ENCODE measurements at places on chromosomes 2 and 18.

DNA sequence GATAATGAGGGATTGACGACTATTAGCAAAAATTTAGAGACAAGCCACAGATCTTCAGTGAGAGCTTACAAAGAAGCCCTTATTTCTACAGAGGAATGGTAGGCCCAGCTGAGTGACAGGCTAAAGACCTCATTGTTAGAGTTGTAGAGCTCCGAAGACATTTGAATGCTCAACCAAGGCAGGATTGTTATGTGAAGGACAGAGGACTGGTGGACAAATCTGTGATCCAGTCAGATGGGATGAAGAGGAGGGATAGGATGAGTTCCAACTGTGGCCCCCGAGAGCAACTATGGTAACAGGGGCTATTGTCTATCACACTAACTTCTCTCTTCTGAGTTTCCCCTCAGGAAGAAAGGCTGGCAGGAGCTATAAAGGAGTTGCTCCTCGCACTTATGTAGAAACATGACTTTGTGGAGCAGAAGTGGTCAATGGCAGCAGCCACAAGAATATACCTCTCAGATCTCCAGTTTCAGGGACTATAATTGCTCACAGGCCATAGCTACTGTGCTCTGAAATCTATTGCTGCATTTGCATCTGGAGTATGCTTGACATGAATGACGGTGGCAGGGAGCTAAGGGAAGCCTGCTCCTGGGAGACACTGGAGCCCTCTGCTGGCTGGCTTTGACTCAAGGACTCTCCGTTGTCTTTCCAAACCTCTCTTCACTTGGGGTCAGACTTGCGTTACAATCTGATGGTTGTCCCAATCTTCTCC, 50.3 kb upstream of the GREB1L start:
- DNase-seq = no peak

DNA sequence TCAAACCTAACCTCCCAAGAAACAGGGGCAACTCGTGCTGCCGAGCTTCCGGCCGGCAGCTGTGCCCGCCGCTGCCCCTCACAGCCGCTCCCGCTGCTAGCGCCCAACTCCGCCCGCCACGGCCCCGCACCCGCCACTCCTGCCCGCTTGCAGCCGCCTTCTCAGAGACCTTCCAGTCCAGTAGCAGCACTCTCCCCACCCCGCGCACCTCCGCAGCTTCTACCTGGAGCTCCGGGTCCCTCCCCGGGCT, 722 bp upstream of the C2orf15 start:
- DNase-seq = no peak

- DNase-seq = no peak
These were observed 259.3 kb upstream of the SP5 start for GRCh38 chr2:170455617-170456426.

DNA sequence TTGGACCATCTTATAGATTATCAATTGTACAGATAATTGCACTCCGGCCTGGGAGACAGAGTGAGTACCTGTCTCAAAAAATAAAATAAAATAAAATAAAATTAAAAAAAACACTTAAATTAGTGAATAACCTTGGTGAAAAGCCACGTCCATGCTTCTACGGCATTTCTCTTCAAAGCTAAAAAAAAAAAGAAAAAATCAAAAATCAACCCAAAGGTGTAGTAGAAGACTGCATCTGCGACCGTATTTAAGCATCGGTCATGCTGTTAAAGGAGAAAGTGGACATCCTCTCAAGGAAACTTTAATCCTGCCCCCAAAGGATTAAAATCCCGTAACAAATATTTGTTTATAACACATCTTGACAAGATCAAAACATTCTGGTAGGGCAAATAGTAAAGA, 350 bp upstream of the RNF138 start:
- no peak for DNase-seq

DNA sequence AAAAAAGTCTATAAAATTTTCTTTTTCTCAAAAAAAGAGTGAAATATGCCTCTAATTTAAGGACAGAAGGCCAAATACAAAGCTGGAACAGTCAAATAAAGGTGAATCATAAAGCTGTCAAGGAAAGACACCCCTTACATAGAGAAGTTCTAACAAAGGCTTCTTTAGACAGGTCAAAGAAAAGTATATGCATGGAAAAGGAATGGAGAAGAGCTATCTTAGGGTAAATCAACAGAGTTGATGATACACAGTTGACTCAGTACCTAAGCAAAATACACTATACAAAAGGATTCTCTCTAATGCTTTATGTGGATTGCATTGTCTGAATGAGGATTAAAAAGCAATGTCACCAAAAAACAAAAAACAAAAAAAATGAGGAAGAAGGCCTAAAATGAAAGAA, 214.8 kb downstream of the TXNL1 start:
- DNase-seq = no peak

- no peak for DNase-seq
These were observed 37.1 kb downstream of the SULT1C2 start for GRCh38 chr2:108325756-108326155.

DNA sequence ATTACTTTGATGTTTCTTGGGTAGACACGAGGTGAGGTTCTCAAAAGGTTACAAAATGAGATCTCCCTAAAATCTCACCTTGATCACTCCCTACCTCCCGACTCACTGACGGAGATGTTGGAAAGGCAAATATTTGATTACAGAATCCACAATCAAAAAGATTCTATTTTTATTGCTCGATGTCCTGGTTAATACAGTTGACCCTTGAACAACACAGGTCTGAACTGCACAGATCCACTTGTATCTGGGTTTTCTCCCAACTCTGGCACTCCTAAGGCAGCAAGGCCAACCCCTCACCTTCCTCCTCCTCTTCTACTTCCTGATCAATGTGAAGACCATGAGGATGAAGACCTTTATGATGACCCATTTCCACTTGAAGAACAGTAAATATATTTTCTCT, 125.3 kb downstream of the C2orf74 start:
- DNase-seq = no peak

DNA sequence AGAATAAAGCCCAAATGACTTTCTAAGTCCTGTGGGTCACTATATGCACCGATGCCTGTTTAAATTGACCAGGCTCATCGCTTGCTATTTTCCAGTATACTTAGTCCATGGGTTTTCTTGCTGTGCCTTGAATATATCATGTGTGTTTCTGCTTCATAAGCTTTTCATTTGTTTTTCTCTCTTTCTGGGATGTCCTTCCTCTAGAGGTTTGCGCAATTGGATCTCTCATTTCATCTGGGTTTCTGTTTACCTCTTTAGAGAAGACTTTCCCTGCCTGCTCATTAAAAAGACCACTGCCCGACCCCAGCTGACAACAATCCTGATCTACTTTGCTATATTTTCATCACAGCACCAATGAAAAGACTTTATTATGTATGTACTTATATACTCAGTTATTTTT, 150.9 kb upstream of the CYRIA start:
- DNase-seq = no peak

- DNase-seq = no peak
These were observed 79.1 kb upstream of the EPB41L3 start for GRCh38 chr18:5622905-5623304.

DNA sequence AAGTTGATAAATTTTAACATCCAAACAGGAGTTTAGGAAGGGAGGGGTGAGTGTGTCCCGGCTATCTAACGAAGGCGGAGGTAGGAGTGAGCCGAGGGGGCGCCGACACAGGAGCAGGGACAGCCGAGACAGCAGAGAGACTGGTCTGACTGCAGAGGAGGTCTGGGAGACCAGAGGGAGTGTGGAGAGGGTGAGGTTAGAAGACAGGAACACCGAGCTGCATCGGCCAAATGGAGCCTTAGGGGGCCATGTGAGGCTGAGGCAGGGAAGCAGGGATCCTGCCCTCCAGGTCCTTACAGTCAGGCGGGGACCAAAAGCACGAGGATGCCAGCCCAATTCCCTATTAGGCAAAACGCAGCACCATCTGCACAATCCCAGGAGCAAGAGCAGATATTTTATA, 67.0 kb downstream of the SFXN5 start:
- DNase-seq = no peak

GRCh38 chr2:66815886-66816285, 381.0 kb downstream of the MEIS1 start:
- DNase-seq = no peak

- no peak for DNase-seq
These were observed 73.4 kb upstream of the ST8SIA3 start for GRCh38 chr18:57278933-57279332.

GRCh38 chr2:143808166-143808565, 678.9 kb downstream of the ARHGAP15 start:
- DNase-seq = no peak

DNA sequence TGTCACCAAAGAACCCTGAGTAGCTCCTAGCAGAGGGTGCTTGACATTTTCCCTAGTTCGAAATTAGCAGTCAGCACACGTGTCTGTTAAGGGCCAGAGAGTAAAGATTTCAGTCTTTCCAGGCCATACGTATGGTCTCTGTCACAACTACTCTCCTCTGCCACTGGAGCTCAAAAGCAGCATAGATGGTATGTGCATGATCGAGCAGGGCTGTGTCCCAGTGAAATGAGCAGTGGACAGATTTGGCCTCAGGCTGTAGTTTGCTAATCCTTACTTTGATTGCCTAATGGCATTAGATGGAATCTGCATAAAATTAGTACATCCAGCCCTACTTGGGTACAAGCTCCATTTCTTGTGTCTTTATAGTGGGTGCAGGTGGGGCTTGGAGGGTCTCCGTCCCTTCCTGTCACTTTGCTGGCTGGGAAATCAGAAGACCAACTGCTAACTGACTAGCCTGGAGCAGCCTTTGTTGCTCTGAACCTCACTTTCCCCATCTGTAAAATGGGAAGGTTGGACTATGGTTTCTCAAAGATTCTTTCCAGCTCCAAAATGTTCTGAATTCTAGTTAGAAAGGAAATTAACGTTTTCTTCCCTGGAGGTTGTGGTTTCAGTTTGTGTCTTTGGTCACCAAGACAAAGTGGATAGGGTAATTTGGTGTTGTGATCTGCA, 108.5 kb downstream of the GLI2 start:
- no peak for DNase-seq

- DNase-seq = no peak
These were observed 83.9 kb upstream of the MAPRE2 start for GRCh38 chr18:34957119-34957863.

- DNase-seq = no peak
These were observed 27.8 kb downstream of the ZNF532 start for GRCh38 chr18:58892488-58892887.

DNA sequence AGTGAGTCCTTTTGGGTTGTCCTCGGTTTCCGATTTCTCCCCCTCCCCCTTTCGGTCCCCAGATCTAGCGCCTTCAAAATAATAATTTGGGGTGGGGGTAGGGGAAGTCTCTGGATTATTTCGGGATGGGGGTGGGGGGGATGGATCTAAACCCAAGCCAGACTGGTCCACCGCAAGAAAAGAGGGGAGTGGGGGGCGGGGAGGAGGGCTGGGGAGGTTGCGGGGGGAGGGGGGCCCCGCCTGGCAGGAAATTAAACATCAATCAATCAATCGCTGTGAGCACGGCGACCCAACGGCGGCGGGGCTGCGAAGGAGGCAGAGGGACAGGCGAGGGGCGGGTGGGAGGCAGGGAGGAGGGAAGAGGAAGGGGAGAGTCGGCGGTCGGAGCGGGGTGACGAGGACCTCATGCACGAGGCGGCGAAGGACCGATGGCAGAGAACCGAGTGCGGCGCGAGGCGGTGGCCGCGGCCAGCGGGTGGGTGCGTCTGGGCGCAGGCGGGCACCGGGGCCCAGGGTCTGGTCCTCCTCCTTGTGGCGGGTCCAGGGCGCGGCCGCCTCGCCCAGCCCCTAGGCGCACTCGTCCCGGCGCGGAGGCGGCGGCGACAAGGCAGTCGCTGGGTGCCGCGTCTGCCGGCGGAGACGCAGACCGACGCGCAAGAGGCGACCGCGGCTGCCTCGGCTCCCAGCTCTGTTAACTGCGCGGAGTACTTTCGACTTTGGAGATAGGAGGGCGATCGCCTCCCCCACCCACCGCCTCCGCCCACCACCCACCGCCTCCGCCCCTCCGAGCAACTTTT, 468 bp upstream of the SATB2 start:
- peak; percentile 48 for DNase-seq

GRCh38 chr2:136281281-136282114, 163.5 kb upstream of the CXCR4 start:
- no peak for DNase-seq

DNA sequence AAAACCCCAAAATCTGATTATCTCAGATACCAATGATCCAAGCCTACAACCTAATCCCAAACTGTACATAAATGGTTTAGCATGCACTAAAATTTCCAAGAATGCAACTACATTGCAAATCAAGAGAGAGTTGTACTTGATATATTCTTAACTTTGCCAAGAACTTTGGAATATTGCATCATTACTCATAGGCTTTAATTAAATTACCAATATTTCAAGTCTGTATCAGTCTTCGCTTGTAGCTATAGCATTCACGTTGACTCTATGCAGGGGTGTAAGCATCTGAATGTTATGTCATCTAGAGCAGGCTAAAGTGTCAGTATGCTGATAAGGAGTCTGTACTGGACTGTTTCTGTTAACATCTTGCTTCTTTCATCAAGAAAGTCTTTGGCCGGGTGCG, 56.3 kb downstream of the FOXI3 start:
- DNase-seq = no peak

- no peak for DNase-seq
These were observed 239.5 kb downstream of the MYCN start for GRCh38 chr2:16179701-16180416.

DNA sequence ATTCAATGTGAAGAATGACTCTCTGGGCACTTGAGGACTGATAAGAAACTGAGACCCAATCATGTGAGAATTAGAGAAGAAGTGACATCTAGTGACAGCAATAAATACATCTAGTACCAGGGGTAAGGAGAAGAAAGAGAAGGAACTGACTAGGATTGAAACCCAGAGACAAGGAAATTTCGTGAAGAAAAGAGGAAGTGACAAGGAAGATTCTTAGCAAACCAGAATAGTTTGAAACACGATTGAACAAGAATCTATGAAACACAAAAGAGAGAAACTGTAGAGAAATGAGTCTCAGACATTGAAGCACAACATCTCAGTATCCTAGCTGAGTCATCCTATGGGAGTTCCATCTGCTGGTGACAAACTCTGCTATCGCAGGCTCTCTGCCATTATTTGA, 571.9 kb upstream of the PKDCC start:
- no peak for DNase-seq

- DNase-seq = no peak
These were observed 241.5 kb downstream of the ICOS start for GRCh38 chr2:204177977-204178522.

DNA sequence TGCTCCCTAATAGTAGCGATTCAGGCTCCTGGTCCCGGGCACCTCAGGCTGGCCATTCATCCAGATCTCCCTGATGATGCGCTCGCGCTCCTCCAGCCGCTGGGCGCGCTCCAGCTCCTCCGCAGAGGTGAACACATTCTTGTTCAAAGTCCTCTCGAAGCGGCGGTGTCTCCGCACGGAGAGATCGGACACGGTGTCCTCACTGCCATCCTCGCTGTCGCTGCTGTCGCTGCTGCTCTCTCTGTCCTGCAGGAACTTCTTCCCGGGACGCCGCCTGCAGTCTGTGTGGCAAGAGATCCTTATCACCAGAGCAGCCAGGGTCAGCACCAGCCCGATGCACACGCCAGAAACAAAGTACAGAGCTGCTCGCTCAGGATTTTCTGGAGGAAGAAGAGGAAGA, 67.5 kb downstream of the EVA1A start:
- no peak for DNase-seq

GRCh38 chr2:191679818-191680600, 2.1 kb downstream of the NABP1 start:
- DNase-seq = no peak
